ENCODE measurements at places on chromosomes 1 and 21.
A peak's percentile ranks its signal among the peaks of the same experiment; 100 is the strongest.

DNA sequence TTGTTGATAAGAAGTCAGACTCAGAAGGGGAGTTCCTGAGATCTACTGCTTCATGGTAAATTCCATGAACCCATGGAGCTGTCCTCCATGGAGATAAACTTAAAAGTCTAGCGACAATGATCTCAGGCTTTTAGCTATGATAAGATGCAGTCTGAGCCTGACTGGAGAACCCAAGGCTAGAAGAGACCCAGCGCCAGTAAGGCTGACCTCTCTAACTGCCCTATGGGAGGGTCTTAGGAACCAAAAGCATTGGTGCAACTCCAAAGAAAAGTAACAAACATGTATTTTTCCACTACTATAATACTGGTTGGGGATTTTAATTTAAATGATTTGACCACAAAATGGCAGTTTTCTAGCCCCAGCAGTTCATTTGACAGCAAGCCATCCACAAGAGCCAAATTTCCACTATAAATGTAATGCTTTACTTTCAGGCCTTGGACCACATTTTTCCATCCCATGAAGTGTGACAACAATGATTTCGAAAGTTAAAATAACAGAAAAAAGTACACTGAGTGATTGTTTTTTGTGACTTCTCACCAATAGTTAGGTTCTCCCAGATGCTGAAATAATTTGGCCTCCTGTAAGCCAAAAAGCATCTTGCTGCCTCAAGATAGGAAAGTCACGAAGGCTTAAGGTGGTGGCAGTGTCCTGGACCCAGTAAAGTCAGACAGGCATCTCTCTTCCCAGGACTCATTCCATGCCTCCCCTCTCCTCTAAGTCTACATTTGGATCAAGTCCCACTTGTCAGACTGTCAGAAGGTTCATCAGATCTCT is 43.1 kb upstream of the EXOSC10 start:
- no peak for DNase-seq

DNA sequence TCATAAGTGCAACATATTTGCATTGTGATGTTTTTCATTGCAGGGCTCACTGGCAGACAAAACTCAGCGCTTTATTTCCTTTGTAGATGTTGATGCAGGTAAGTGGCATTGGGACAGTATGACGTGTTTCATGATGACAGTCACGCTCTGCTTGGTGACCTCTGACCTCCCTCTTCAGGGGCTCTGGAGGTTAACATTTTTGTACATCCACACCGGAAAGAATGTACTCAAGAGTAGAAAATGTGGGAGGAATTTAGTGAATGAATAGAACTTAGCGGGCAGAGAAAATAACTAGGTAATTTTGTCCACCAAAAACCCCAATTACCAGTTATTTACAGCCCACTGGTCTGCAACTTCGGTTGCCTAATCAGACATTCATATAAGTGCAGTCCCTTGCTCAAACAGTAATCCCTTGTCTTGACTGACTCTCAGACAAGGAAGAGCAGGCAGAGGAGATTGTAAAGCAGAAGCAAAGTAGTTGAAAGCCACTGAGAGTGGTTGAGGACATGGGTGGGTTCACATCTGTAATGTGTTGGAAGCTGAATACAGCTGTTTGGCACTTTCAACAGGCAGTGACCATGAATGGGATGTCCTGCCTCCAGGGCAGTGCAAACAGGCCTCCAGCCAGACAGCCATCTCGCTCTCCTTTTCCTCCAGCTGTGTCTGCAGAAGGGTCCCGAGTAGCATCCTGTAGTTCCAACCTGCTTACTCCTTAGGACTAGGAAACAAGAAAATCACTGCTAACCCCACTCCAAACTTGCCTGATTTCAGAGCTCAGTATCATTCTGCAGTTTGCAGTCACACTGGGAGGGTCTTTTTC is 188.9 kb downstream of the NRIP1 start:
- no peak for DNase-seq

- no peak for DNase-seq
Observed at GRCh38 chr1:61953076-61953789, 211.0 kb downstream of the PATJ start.

DNA sequence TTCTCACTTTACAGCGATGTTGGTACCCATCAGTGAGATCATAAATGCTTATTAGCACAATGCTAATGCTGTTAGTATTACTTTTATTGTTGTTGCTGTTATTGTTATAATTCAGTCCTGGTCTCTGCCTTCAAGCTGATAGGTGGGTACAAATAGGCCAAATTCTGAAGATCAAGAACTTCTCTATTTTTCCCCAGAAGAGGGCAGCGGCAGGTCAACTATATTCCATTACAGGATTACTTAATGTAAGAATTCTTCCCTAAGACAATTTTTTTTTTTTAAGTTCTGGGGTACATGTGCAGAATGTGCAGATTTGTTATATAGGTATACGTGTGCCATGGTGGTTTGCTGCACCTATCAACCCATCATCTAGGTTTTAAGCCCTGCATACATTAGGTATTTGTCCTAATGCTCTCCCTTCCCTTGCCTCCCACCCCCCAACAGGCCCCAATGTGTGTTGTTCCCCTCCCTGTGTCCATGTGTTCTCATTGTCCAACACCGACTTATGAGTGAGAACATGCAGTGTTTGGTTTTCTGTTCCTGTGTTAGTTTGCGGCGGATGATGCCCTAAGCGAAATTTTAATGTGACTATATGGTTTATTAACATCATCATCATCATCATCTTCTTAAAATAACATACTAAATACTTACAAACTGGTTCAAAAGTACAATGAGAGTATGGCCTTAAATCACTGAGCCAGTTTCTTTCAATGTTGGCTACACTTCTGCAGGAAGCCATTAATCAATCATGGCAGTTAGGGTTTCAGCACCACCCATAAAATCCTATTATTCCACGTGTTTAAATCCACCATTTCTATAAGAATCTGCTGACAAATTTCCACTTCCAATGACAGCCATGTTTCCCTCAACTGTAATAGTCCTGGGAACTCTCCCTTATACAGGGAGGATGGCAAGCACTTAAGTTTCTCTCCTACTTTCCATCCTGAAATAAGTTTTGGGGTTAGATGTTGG is 19.2 kb downstream of the SLC19A2 start:
- DNase-seq = no peak

- peak; percentile 67 for DNase-seq
Observed at GRCh38 chr21:33975548-33976081, 60.0 kb upstream of the ATP5PO start.

DNA sequence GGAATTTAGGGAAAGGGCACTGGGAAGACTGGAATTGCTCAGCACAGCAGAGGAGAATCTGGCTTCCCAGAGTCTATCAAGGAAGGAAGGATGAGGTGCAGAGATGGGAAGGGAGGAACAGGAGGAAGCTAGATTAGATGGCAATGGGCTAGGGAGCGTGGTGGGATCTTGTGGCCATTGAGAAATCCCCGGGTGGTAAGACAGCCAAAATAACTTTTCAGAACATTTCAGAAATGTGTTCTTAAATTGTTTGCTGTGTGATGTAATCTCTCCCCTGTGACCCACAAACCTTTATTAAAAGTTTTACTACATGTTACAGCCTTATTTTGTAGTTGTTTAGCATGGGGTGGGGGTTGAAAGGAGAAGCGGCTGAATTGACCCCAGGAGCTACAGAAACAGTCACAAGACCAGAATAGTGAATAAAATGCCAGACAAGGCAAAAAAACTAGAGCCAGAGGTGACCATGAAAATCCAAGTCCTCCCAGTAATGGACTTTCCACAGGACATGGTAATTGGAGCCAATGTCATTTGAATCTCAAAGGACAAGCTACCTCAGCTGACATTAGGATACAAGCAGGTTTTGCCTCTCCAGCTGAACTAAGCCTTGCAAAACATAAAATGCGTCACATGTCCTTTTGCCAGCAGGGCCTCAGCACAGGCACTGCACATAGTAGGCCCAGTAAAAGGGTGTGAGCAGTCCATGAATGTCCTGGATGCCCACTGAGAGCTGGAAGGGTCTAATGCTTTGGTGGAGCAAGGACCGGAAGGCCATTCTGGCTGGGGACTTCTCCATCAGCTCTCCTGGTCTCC is 980 bp upstream of the AHCYL1 start:
- no peak for DNase-seq

DNA sequence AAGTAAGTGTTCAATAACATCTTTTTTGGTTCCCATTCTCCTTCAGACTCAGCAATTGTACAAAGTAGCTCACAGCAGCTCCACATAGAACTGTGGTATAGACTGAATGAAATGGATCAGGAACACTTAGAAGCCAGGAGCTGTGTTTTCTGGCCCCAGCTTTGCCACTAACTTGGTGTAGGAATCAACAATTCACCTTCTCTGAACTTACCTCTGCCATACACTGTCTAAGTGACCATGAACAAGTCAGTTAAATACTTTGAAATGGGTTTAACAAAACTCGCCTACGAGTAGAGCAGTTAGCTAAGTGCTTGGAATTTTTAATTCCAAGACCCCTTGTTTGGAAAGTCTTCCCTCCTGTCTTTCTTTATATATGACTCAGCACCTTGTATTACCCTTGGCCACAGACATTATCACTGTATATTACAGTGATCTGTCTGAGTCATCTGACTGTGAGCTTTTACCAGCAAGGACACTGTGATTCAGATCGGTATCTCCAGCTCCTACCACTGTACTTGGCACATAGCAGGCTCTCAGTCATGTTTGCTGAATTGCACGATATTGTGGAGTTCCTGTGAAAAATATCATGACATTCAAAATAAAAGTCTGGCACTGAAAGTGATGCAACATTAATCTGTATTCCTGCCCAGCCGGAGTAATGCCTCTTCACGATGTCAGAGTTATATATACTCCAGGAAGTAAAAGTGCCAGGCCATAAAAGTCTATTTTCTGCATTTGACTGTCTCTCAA is 101.7 kb upstream of the BEND5 start:
- no peak for DNase-seq

- no peak for DNase-seq
Observed at GRCh38 chr1:202045705-202046104, 35.3 kb downstream of the ELF3 start.

DNA sequence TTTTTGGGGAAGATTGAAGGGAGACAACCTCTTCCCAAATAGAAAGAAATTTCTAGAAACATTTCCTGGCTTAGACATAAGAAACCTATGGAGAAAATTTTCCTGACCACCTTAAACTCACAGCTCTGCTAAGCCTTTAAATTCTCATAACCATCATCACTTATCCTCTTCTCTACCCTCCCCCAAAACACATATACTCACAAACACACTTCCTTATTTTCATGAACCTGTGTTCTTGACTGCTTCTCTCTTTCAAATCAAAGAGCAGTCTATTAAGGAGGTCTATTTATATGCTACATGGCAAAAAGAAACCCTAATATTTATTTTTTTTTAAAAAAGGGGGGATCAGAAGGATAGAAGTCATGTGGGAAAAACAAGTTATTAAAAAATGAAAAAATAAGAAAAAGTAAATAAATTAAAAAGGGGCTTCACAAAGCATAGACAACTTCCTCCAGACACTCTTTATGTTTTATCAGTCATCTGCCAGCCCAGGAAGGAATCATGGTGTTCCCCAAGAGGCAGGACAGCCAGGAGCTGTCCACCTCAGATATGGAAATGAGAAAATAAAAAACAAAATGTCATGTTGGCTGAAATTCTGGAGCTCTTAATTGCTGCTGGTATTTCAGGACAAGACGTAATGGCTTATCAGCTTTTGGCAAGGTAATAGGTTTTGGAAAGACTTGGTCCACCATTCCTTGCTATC is 12.8 kb upstream of the RGS2 start:
- no peak for DNase-seq

DNA sequence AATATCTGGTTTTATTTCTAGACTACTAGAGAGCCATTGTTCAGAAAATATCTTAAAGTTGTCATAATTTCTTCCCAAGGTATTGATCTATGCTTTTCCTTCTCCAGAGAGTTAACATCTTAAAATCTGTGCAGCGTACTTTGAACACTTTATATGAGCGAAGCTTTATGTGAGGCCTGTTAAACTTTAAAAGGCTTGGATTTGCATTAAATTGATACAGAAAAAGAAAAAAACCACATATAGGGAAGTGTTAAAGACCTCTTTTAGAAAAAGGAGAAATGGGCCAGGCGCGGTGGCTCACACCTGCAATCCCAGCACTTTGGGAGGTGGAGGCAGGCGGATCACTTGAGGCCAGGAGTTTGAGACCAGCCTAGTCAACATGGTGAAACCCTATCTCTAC is 59.2 kb upstream of the MORC3 start:
- no peak for DNase-seq

- DNase-seq = no peak
Observed at GRCh38 chr1:201565024-201565730, 26.2 kb downstream of the NAV1 start.

GRCh38 chr1:20829531-20829930 is 42.4 kb upstream of the HP1BP3 start:
- DNase-seq = no peak

GRCh38 chr1:6352138-6352563 is 41.4 kb downstream of the ACOT7 start:
- no peak for DNase-seq

DNA sequence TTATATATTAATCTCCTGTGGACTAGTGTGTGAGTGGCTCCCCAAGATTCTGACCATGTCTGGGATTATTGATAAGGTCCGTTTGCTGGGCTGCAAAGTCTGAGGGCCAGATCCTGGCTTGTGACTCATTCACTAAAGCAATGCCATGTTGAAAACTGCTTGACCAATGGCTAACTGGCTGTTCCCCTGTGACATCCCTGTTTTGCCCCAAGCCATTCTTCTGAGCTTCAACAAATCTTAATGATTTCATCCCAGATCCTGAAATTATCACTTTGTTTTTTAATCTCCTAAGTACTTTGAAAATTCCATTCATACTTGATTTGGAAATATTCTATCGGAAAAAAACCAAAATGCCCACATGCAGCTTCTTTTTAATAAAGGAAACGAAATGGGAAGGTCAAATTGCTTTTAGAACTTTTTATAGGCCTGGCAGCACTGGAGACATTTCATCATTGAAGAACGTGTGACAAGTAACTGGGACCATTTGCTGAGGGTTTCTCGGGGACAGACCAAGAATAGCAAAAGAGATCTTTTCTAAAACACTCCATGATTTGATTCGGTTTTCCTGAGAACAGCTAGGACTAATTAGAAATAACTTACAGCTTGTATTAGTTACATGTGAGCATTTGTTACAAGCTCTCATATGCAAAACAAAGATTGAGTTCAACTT is 121.3 kb downstream of the TGFB2 start:
- no peak for DNase-seq

DNA sequence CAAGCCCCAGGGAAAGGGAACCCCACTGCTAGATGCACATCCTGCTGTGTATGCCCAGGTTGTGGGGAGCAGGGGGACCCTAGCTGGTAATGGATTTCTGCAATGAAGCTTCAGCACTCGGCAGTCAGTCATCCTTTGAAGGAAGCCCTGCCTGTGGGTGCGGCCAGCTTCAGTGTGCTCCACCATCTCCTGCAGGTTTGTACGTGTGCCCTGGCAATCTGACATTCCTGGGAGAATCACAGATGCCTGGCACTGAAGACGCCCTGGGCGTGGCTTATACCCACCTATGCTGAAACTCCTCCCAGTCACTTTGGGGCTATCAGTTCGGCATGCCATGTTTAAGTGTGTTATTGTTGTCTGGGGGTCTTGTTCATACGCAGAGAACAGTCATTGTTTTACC is 6.8 kb downstream of the SPRR5 start:
- no peak for DNase-seq

DNA sequence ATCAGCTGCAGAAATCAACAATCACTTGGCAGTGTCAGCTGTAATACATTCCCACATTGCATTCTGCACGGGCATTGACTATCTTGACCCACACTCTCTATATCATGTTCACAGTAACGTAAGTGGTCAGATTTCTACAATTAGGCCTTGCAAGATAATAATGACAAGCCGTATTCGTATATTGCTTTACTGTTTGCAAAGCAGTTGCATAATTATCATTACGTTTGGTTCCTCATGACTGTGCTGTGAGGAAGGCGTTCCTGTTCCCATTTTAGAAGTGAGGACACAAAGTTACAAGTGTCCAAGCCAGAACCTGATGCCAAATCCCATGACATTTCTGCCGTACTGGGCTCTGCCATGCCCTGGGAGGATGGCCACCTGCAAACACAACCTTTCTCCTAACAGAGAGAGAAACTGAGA is 53.5 kb upstream of the TARBP1 start:
- no peak for DNase-seq

All from GM19239 (cell line).